ENCODE measurements at places on chromosomes 11 and 22.
A peak's percentile ranks its signal among the peaks of the same experiment; 100 is the strongest.

GRCh38 chr11:72543849-72544542 lies 109.7 kb upstream of the CLPB start:
- no peak for DNase-seq

- peak; percentile 6 for DNase-seq
These were observed 30.5 kb downstream of the IFT27 start for GRCh38 chr22:36745301-36745995.

GRCh38 chr11:64447831-64448598 lies 89.1 kb downstream of the RPS6KA4 start:
- DNase-seq: no peak

DNA sequence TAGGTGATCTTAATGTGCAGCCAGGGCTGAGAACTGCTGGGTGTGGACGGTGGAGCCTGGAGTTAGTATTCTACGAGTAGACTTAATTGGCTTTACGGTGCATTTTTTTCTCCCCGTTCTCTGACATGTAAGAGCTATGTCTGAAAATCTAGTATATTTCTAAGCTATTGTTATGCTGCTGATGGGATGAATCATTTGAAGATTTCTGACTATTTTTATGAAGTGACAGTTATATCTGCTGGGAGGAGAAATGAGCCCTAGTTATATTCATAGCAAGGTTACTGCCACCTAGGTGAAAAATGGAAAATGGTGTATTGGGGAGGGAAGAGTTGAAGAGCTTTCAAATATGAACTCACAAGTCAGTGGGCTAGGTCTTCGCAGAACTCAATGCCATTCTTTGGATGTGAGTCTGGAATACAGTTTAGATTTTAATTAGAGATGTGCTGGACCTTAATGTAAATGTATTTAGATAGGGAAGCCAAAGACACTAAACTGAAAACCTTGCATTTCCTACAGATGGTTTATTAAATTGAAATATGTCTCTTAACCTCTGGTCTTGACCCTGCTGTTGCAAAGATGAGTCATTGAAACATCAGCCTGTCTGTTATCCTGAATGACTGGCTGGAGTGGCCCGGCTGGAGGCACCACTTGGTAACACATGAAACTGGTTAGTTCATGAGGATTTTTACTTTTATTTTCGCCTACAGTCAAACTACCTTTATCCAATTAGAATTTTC lies 293.7 kb downstream of the DDX10 start:
- DNase-seq: no peak

DNA sequence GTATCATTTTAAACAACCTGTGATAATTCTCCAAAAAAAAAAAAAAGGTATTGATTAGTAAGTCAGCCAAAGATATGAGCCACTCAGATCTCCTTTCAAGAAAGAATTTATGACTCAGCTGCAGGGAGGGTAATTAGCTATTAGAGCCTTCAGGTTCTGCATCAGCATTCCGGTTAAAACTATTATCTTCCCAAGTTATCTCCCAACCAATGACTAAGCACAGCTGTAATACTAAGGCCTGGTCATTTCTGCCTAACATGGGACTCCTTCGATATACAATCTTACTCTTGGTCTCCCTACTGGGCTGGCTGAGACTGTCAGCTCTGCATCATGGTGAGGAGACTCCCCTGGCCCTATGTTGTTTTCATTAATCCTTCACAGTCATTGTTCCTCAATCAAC lies 60.4 kb downstream of the SBF2 start:
- DNase-seq: no peak

DNA sequence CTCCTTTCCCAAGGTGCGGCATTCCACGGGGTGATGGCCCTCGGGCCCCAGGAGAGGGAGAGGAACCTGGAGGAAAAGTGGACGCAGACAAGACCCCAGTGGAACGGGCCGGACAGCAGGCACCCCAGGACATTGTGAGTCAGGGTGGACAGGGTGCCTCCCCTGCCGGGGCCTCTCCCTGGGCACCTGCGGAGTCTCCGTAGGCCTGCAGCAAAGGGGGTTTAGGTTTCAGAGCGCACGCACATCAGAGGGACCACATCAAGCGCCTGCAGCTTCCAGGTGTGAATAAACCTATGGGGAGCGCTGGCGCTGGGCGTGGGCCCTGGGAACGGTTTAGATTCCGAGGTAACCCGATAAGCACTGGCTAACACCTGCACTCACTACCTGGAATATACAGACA lies 22.7 kb upstream of the FGF19 start:
- no peak for DNase-seq

- no peak for DNase-seq
These were observed 198.1 kb upstream of the SEZ6L start for GRCh38 chr22:25970999-25971811.

DNA sequence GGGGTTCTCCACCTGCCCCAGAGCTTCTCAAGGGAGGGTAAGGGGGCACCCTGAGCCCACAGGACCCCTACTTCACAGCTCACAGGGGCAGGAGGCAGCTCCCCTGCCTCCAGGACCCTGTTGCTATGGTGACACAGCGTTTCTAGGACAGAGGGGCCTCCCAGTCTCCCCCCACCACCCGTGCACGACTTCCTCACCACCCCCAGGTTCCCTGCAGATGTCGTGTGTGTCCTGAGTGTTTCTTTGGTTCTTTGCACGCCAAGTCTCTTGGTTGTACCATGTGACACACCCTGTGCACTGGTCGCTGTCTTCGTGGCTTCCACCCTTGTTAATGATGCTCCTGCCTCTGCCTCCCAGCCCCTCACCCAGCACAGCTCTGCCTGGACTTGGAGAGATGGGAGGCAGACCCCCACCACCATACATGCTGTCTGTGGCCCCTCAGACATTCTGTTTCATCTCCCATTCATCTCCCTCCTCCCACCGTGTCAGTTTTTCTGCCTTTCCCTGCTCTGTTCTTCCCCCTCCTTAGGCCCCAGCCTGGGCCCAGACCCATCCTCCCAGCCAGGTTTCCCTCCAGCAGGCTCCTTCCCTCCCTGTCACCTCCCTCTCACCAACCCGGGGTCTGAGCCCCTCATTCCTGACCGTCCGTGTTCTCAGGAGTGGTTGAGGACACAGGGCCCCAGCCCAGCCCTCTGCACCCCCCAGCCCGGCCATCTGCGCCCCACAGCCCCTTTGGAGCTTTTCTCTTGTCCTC lies 24.5 kb upstream of the RAB1B start:
- DNase-seq: no peak

DNA sequence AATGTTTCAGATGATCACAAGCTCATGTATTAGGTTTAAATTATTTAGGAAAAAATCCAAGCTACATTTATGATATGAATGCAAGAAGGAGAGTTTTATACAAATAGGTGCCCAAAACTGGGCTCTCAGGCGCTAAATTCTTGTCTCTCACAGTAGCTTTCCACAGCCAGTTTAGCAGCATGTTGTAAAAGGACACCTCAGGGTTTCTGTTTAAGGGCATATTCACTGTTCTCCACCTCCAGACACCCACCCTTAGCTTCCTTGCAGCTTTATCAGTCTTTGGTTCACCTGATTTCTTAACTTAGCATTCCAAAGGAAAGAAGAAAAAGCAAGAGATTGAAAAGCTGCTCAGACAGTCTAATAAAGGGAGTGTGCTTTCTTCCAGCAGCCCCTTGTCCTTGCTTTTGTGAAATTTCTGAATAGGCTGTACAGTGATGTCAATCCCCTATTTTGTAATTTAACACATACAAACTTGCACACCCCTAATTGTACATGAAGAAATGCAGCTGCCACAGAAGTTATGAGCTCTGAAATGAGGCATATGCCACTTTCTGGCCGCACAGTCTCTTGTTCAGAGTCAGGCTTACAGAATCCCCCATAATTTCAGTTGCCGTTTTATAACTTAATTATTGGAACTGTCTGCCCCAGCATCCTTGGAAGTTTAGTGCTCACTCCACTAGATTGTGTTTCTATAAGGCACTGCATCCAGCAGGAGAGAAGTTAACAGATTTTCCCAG lies 262.1 kb downstream of the DDX10 start:
- no peak for DNase-seq

DNA sequence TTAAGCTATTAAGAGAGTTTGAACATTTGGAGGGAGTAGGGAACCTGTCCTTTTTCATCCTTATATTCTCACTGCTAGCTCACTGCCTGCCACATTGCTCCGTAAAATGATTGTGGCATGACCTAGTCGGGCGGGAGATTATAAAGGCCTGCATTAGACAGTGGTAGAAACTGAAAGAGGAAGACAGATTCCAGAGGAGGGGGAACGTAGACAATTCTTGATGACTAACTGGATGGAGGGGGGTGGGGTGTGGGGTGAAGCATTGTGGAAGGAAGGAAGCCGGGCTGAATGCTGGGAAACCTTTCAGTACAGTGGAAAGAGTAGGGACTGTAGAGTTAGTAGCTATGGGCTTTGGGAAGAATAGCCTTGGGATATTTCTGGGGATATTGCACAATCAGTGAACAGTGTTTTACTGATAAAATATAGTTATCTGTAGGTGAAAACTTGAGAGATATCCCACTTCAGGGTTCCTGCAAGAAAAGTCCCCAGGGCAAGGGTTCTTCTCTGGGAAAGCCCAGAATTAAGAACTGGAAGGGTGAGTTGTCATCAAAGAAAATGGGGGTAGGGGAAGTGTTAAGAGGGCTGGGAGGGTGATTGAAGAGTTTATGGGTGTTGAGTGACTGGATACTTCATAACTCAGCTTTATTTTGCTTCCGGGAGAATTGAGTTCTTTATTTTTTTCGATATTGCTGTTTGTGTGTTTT lies 2.1 kb downstream of the MED15 start:
- peak; percentile 62 for DNase-seq

Data from ovary (tissue), 10 donors.